ENCODE measurements at places on chromosomes 4 and X.

- no peak for DNase-seq
These were observed 308.1 kb upstream of the PPARGC1A start for GRCh38 chr4:24197955-24198354.

DNA sequence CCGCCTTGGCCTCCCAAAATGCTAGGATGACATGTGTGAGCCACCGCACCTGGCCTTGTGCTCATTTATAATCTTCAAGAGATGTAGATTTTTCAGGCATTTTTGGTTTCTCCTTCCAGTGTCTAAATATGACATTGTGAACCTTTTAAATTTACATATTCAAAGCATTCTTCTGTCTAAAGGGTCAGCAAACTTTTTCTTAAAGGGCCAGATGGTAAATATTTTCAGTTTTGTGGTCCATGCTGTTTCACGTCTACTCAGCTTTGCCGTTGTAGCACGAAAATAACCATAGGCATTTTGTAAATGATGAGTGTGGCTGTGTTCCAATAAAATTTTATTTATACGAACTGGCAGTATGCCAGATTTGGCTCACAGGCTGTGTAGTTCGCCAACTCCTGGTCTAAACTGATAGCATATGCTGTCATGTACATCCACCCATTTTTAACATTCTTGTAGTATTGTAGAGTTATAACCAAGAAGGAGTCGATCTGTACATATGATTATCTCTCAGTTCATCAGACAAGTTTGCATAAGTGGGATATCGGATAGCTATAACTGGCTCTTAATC lies 12.7 kb upstream of the GCNA start:
- DNase-seq = no peak

- peak; percentile 39 for DNase-seq
These were observed 16.4 kb downstream of the DDX3X start for GRCh38 chrX:41350150-41350975.

DNA sequence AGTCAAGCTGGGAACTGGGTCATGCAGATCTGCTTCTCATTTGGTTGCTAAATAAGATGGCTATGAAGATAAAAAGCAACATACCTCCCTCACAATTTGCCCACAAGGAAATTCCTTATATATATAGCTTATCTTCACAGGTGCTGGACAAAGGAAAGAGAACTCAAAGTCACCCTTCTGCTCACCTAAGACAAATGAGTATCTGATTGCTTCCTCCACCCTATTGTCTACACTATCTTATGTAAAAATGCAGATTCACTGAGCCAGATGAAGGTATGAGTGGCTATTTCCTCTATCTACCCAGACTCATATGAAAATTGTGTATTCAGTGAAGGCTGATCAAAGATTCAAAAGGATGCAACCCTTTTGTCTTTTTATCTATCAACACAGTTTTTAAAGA lies 50.8 kb downstream of the CHM start:
- no peak for DNase-seq

DNA sequence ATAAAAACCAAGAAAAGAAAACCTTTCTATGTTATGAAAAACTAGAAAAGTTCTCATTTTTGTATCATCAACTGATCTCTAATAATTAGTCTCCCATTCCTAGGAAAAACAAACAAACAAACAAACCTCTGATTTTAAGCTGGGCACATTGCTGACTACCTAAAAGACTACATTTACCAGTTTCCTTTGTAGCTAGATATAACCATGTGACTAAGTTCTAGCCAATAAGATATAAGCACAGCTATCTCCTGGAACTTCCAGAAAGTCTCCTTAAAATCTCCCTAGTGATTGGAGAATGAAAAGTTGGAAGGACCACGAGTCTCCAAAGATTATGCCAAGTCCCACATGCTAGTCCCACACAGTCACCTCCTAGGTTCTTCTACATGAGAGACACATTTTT lies 108.9 kb downstream of the NR3C2 start:
- no peak for DNase-seq

DNA sequence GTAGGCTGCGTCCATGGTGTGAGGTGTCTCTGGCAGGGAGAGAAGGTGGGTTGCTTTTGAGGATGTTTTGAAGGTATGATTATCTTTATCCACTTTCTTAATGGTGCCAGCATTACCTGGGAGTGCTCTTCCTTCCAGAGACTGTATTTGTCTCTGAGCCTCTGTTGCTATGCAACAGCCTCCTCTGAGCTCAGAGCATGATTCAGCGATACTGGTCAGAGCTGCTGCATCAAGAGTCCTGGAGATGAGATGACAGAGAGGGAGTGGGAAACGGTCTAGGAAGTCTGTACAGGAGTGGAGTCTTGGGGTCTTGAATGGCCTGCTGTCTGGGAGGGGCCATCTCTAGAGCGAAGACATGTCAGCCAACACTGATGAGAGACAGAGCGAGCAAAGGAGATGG lies 104.4 kb upstream of the RAB40AL start:
- peak; percentile 76 for DNase-seq

DNA sequence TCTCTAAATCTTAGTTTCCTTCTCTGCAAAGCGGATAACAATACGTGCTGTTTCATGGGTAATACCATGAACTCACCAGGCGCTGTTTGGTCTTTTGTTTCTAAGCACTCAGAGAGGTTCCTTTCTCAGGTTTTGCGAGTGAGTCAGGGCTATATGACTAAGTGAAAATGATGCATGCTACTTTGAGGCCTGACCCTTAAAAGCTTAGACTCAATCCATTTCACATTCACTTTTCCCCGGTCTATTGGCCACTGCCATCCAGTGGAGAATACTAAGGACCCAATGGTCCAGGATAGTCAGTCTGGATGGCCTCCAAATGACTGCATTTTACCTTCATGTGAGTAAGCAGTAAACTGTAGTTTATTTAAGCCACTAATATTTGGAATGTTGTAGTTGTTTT lies 400.8 kb upstream of the SLIT2 start:
- peak; percentile 95 for DNase-seq

- peak; percentile 59 for DNase-seq
These were observed 67.9 kb downstream of the RBPJ start for GRCh38 chr4:26388671-26389070.

- peak; percentile 22 for DNase-seq
These were observed 314.7 kb downstream of the CHIC1 start for GRCh38 chrX:73877687-73878086.

Data from iris pigment epithelial cell (primary cell).